Stimulated activated CD4-positive, alpha-beta T cell treated with anti-CD3 and anti-CD28 coated beads, Interleukin-1b, Interleukin-23, amount 100 ng/mL, for 1 hour (primary cell): ENCODE measurements at places on chromosomes 2 and 18.

- no peak for DNase-seq
These were observed 32.1 kb upstream of the TAF1B start for GRCh38 chr2:9811216-9811615.

DNA sequence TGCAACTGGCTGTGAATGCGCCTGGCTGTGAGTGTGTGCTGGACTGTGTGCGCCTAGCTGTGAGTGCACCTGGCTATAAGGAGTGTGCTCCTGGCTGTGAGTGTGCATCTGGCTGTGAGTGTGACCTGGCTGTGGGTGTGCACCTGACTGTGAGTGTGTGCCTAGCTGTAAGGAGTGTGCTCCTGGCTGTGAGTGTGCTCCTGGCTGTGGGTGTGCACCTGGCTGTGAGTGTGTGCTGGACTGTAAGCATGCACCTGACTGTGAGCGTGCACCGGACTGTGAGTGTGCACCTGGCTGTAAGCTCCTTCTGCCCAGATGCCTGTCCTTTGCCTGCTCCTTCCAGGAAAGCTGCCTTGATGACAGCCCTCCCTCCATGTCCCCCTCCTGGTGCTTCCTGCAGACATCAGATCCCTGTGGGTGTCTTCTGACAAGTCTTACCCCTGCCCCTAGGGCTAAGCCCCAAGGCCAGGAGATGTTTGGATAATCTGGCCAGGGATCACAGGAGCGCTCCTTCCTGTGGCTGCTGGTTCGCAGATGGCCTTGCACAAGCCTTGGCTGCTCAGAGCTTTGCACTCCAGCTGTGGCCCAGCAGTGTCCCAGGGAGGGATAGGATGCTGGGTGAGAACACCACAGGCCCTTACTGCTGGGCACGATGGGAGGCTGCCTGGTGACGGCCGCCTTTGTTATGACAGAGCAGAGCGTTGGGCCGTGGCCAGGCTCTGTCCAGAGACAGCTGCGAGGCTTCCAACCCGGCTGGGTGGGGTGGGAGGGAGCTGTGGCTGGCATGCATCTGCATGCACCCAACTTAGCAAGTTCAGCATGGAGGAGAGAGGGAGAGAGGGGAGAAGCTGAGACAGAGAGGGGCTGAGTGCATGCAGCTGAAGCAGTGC is 89.9 kb downstream of the GLI2 start:
- no peak for DNase-seq

GRCh38 chr2:12071318-12071717 is 324.9 kb downstream of the LPIN1 start:
- DNase-seq: no peak

- no peak for DNase-seq
These were observed 587.3 kb upstream of the ID2 start for GRCh38 chr2:8094526-8094925.

DNA sequence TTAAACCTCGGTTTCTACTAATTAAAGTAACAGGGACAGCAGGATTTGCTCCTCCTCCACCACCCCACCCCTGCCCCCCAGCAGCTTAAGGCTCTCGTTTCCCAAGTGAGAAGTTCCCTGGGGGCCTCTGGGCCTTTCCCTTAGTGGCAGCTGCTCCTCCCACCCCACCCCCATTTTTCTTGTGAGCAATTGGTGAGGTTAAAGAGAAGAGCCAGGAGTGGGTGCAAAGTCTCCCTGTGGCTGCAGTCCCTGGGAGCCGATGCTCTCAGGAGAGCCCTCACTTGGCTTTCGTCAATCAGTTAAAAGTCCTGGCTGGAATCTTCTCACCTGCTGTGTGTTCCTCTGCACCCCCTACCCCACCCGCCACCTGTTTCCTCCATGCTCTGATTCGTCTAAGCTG is 48.7 kb upstream of the AGAP1 start:
- DNase-seq: no peak

DNA sequence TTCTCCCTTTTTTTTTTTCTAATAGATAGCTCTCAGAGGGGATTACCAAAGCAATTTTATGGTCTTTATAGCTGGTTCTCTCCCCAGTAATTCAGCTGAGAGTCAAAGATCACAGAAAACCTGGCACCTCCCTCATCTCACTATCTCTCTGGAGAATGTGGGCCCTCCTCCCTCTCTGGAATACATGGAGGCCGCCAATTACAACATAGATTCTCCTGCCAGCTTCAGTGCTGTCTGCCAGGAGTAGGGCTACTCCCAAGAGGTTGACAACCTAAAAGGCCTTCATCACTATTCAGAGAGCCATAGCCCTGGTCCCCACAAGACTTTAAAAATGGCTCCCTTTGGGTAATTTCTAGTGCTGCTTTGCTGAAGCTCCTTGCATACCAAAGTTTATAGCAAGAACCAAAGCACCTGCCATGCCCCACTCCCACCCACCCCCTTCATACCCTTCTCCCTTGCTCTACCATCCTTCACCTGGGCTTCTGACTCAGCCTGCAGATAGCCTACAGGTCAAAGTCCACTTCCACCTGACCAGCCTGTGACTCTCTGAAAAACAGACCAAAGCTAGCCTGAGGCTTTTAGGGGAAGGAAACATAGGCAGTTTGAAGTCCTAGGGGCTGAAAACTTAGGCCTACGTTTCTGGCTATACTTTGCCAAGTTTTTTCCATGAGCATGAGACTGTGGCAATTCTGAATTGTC is 472.3 kb downstream of the TNS1 start:
- no peak for DNase-seq

DNA sequence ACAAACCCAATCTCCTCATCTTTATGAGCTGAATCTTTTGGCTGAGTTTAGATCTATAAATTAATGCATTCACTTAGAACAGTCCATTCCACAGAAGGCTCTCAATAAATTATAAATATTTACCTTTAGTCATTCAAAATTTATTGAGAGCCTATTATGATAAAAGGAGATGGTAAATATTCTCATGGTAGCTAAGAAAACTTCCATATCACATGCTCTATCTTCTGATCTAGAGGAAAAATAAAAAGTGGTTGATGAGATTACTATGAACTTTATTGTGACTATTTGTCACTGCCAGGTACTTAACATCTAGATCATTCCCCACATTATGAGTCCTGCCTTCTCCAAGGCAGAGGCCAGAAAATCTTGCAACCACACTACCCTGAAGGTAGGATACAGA is 62.4 kb downstream of the L3MBTL4 start:
- DNase-seq: no peak

DNA sequence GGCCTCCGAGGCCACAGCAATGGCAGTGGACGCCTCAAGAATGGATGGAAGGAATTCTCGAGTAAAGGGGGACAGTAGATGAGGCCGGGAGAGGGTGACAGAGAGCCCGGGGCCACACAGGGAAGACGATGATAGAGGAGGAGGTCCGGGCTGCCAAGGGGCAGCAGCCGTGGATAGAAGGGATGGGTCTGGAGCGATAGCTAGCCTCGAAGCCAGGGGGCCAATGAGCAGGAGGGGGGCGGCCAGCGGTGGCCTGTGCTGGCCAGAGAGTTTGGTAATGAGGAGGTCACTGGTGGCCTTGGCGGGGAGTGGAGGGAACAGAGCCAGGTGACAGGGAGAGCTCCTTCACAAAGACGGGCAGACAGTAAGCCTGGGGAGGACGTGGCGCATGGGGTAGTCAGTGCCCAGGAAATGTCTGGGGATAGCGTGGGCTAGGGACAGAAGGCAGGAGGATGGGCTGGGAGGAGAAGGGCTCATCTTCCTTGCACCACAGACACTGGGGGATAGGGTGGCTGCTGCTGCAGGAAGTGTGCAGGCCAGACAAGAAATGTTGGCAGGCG is 87.8 kb upstream of the ASB18 start:
- no peak for DNase-seq

DNA sequence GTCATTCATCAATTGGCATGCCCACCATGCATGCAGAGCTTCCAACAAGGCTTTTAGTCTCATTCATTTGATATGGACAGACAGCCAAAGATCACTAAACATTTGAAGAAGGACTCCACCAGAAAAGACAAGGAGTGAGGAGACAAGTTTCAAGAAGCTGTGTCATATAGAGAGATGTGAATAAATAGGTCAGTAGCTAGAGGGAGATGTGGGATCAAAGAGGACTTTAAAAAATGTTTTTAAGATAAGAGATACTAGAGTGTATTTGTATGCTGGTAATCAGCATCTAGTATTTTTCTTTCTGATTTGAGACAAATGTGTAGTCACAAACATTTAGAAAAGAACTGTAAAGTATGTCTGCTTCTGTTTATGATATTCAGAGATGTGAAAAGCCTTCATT is 48.5 kb downstream of the ANTXR1 start:
- DNase-seq: no peak

GRCh38 chr2:213863541-213863940 is 547.3 kb upstream of the VWC2L start:
- no peak for DNase-seq

DNA sequence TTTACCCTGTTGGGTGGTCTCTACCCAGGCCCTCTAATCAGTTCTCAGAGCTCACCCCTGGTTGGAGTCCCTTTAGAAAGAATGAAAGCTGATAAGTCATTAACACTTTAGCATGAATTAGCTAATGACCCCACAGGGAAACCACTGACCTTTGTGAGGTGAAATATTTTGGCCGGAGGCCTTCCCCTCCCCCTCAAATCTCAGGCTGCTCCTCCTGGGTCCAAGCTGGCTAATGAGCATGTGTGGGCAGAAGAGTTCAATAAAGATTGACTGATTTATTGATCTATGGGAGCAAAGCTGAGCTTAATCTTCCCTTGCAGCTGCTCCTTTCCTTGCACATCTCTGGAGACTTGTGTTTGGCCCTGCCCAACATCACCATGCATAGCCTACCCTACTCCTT is 78.8 kb upstream of the CCDC85A start:
- DNase-seq: no peak

DNA sequence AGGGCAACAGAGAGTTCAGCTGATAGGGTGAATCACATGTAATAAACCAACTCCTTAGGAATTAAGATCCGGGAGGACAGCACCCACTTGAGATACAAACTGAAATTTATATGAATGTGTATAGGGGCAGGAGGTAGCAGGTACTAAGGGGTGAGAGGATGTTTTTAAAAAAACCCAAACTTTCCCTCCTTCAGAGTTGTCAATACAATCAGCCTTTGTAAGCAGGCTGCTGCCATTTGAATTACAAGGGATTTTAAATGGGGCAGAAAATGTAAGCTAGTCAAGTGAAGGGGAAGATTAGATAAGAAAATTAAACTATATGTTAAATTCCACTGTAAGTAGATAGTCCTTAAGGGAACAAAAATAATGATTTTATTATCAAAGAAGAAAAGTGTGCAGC is 1239.7 kb upstream of the CELF4 start:
- DNase-seq: no peak

GRCh38 chr18:45171679-45172191 is 443.5 kb upstream of the SLC14A2 start:
- DNase-seq: no peak

DNA sequence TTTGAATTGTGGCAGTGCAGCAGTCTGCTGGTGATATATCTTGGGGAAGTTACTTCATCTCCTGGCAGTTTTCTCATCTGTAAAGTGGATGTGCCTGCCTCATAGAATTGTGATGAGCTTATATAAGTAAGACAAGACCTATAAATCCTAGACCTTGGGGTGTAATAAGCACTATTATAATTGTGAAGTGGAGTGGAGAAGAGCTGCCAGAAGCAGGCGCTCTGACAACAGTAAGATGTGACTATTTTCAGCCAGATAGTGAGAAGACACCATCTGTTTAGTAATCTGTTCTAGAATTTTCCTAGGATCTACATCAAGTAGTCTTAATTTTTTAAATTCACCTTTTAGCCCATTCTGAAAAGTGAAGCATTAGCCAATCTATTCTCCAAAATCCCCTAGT is 85.6 kb upstream of the TSPYL6 start:
- DNase-seq: no peak

DNA sequence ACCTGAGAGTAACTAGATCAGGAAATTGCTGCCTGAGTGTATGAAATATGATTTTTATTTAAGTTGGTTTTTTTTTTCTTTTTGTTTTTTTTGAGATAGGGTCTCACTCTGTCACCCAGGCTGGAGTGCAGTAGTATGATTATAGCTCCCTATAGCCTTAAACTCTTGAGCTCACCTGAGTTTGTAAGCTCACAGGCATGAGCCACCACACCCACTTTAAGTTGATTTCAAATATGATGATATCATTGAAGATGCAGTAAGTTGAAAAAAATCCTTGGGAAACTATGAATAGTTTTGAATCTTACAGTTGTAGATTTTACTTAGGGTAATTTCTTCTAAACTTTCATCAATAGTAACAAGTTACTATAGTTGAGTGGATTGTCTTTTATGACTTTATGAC is 234.7 kb downstream of the ZNF407 start:
- DNase-seq: no peak

DNA sequence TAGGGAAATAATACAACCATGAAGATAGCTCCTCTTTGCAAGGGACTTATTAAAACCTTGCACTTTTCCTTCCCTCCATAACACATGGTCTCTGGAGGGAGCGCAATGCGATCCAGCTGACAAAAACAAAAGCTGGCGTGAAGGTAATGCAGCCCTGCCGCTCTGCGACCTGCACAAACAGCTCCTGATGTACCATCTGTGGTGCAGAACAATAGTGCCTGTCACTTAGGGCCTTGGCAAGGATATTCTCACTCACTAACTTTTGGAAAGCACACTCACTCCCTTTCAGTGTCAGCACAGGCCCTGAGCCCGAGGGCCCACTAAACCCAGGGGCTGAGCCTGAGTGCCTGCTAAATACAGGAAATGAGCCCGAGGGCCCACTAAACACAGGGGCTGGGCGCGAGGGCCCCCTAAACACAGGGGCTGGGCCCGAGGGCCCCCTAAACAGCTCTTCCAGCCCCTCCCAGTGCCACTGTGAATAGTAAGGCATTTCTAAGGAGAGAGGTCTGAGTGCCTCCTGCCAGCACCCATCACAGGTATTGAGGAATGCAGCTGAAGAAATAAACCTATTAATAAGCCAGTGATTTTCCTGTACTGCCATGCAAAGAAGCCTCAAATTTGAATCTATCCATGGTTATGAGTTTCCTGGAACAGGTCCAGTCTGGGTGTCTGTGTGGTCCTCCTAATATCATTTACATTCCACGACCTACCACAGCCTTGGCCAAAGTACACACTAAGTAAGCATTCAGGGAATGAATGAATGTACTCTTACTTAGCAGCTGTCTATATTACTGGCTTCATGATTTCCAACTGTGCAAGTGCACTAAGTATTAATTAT is 9.3 kb downstream of the L3MBTL4 start:
- DNase-seq: no peak

DNA sequence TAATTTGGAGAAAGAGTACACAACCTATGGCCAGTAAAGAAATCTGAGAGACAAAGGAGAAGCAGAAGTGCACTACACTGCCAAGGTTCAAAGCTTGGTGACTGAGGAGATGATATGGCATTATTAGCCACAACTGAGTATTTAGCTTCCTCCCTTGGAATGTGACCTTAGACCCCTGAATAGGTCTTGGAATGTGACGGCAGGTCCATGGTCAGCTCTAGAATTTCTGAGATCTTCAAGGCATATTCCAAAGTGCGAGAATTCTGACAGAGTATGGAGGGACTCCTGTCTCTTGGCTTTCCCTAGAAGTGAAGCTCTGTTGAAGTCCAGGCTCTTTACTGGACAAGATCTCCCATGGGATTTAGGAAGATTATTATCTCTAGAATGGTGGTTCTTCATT is 130.0 kb upstream of the FN1 start:
- no peak for DNase-seq

- no peak for DNase-seq
These were observed 5.4 kb upstream of the GAREM1 start for GRCh38 chr18:32476106-32476505.
